NCI-H774 (cell line): ENCODE measurements at places on chromosomes 11 and 22.

- DNase-seq = no peak
These were observed 10.1 kb downstream of the MCM5 start for GRCh38 chr22:35409783-35410662.

GRCh38 chr11:45161252-45162063 is 15.0 kb downstream of the PRDM11 start:
- DNase-seq = no peak

GRCh38 chr22:25327018-25327755 is 107.7 kb downstream of the CRYBB2 start:
- no peak for DNase-seq

GRCh38 chr11:117929142-117929915 is at the start of gene TMPRSS13:
TMPRSS13 (minus strand) TSS chr11:117929402; CDS start chr11:117929307, 95 bp downstream.
- peak; percentile 35 for DNase-seq

DNA sequence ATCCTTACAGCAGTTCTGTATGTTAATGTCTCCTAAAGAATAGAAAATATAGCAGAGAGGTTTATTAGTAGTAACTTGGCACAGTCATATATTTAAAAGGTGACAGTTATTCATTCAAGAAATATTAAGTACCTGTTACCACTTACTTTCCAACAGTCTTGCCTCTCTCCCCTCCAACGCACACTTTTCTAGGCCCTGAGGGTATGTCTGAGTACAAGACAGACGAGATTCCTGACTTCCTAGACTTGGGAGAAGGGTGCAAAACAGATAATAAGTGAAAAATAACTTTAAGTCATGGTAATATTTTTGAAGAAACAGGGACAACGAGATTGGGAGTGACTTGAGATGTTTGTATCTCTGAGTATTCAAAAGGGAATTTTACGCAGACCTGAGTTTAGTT is 1.6 kb downstream of the EIF3L start:
- no peak for DNase-seq

DNA sequence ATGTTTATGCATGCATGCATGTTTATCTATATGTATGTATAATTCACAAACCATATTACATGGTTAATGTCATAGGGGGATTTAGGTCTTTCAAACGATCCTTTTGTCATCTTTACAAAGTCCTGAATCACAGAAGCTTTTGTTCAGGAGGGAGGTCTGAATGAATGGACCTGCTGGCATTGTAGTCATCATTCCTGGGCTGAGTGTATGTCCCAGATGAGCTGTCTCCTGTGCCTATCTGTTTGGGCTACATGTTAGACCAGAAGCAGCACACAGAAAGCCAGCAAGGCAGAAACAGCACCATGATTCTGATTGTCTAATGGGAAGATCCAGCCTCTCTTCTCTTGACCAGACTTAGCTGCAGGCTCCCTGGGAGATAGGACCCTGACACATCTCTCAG is 69.5 kb downstream of the ADM start:
- no peak for DNase-seq

GRCh38 chr11:104531075-104531474 is 367.1 kb upstream of the PDGFD start:
- no peak for DNase-seq

DNA sequence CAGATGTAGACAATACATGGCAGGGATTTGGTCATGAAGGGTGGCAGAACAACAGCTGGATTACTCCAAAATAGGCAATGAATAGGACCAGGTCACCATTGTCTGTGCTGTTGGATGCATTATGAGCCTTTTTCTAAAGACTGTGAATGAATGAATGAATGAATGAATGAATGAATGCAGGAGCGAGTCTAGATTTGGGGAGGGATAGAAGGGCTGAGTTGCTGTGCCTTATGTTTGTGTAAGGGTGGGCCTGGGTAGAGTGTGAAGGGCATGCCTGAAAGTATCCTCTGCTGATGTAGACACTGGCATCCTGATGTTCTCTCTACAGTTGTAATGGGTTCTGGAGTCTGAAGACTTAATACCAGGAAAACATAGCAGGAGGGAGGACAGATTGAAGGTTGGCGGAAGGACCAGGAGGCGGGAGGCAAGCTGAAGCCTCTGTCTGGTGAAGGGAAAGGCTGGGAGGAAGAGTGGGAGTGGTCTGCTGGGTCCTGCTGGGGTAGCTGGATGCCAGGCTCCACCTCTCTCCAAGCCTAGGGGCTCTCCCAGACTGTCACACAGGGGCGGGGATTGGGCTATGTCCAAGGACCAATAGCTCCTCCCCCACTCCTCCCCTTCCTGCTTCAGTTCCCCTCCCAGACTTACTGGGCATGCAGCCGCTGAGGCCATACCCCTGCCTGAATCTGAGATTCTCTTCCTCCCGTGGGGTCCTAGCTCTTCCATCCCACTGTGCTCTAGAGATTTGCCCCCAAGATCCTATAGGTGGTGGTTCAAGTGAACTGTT is 4.8 kb downstream of the TRIM3 start:
- DNase-seq = peak; percentile 48

DNA sequence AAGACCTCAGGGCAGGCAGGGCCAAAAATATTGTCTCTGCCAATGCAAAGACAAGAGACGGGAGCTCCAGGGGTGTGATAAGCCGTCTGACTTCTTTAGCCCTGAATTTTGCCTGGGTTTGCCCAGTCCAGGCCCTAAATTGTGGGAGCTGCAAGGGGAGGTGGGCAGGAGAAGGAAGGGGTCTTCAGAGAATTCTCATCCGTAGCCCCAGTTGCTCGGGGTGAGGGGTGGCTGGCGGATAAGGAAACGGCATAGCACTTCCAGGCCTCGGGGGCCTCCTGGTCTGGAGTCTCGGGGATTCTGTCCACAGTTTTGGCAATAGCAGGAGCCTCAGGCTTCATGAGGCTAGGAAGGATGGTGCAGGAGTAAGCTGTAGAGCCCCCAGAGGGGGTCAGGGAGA is 7.4 kb downstream of the CD5 start:
- DNase-seq = no peak

DNA sequence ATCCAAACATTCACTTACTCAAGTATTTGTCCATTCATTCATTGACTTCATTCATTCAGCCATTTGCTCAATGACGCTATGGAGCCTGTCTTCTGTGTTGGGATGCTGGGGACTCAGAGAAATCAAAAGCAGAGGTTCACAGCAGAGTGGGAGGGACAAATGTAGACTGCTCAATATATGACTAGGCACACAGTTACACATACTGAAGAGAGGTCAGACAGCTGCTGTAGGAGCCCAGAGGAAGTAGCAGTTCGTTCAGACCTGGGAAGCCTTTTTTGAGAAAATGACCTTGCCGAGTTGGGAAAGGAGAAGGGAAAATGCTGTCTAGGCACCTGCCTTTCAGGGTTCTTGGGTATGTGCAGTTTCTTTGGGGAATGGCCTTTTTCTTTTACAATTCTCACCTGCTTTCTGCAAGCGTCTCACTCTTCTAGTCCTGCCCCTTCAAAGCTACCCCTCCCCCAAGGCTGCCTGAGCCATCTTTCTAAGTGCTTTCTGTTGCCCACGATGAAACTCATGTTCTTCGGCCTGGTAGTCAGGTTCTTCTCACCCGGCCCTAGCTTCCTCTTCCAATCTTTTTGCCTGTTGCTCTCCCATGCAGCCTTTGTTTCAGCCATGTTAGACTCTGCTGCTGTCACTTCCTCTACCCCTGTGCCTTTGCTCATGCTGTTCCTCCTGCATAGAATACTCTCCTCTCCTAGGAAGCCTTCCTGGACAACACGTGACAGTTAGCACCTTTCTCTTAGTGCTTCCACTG is 4.2 kb upstream of the UVRAG start:
- no peak for DNase-seq

- no peak for DNase-seq
These were observed 399.5 kb downstream of the BUD13 start for GRCh38 chr11:116373104-116373944.

- DNase-seq = no peak
These were observed 7.8 kb downstream of the PIM3 start for GRCh38 chr22:49968313-49968830.

DNA sequence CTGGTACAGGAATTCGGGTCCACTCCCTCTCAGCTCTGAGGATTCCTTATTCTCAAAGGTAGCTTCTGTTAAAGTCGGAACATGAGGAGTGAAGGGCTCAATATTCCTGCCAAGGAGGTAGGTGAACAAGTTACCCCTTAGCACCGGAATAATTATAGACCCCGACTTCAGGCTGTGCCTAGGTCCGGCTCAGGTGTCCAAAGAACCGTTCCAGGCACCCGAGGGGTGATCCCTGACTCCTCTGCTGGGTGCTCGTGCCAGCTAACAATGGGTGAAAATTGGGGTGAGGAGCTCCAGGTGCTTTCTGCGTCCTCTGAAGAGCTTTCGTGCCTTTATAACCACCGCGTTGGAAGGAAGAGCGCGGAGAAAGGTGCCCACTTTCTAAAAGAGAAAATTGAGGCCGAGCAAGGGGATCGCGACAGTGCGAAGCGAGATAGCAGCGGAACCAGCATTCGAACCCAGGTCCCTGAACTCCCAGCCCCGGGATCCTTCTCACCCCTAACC is 393 bp downstream of the CYB561A3 start:
- no peak for DNase-seq

DNA sequence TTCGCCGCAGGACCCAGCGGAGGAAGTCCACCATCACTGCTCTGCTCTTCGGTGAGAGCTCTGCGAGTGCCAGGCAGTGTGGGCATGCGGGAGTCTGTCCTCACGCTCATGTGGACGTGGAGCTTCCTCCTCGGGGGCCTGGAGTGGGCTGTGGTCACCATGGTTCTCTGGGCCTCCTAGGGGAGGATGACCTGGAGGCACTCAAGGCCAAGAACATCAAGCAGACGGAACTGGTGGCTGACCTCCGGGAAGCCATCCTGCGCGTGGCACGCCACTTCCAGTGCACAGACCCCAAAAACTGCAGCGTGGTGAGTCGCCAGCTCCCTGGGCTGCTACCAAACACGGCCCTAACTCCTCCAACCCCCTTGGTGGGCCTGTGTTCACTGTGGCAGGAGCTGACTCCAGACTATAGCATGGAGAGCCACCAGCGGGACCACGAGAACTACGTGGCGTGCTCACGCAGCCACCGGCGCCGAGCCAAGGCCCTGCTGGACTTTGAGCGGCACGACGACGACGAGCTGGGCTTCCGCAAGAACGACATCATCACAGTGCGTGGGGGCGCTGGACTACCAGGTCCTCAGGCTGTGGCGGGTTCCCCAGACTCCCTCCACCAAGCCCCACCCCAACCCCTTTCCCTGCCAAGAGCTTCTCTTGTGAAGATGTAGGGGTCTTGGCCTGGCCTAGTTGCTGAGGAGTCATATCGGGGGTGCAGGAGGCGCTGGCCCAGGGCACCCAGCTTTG is 36.8 kb downstream of the SGSM3 start:
- no peak for DNase-seq

- DNase-seq = no peak
These were observed 81.1 kb upstream of the SHANK2 start for GRCh38 chr11:71333473-71333872.

DNA sequence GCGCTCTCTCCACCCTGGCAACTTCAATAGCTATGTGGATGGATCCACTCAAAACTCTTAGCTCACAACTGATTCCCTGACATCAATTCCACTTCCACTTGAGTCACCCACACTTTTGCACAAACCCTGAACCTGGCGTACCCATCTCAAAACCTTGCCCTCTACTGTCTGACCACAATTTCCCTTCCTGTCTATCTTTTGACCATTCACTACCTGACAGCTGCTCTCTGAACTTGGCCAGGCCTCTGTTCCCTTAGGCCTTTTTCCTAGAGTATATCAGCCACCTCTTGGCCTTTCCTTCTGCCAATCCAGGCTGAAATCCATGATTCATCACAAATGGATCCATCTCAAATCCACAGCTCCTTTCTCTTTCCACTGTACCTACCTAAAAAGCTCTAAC is 106.0 kb downstream of the RPL27A start:
- no peak for DNase-seq

DNA sequence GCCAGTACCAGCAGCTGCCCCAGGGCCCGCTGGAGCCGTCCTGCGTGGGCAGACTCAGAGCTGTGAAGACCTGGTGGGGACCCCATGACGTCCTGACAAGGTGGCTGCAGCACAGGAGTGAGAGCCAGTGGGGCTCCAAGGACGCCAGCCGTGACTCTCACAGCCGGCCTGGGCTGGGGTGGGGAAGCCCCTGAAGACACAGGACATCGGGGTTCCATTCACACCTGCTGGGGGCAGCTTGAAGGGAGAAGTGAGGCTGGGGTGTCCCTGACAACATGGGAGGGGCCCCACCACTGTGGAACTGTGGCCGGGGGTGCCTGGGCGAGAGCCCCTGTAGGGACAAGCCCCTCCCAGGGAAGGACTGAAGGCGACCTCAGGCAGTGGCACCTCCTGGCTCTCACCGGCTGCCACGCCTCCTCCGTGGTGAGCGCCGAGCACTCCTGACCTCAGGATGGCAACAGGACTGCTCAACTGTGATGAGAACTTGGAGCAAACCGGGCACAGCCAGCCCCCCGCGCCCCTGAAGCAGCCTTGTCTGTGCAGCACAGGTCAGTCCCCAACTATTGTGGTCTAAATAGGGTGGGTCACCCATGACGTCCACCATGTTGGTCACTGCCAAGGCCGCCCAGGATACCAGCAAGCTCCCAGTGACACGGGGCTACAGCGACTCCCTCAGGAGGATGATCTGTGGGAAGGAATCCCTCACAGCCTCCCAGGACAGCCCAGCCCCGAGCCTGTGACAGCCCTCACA is 22.7 kb upstream of the IL17REL start:
- no peak for DNase-seq

DNA sequence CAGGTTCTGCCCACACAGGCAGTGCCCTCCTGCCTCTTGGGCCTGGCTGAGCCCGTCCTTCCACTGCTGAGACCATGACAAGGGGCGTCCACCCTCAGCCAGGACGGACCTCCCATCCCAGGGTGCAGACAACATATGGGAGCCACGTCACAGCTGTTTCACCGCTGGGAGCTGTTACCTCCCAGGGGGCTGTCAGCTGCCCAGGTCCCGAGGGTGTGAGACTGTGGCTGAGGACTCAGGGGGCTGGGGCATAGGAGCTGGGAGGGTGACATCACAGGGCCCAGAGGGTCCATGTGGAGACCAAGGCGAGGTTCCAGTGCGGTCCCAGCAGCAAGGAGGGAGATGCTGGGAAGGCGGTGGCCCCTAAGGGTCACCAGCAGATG is 17.9 kb upstream of the CTSD start:
- no peak for DNase-seq

GRCh38 chr11:92642177-92642931 is 327.1 kb upstream of the MTNR1B start:
- DNase-seq = no peak

- DNase-seq = no peak
These were observed 30.9 kb downstream of the KCNC1 start for GRCh38 chr11:17765356-17766072.

DNA sequence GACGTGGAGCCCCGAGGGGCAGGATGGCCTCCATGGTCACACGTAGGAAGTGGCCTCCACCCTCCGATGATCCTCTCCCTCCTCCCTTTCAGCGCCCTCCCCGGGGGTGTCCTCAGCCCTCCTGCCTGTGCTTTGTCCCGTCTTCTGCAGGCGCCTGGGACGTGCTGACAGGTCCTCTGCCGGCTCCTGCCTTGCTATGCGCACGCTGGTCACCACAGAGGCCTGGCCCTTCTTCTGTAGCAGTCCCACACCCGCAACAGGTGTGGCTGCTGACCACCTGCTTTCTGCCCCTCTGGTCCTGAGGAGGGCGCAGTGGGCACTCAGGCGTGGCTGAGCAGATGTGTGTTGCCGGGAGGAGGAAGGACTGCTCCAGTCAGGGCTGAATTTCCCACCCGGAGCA is 27.7 kb upstream of the PPP6R3 start:
- no peak for DNase-seq

GRCh38 chr11:60905551-60906113 is 753 bp downstream of the PRPF19 start:
- no peak for DNase-seq
